ENCODE measurements at places on chromosomes 6 and 20. TPM values are rescaled to one million over a fixed set of nuclear protein-coding genes. Genes with fewer than 3 reads are reported as not detected.

Gene RIMS1
- total RNA-seq: 0.28 TPM

Gene SLC4A11
- 1.0 TPM for total RNA-seq

Gene NKX2-2
- not detected for total RNA-seq

Gene IPCEF1
- 0.43 TPM for total RNA-seq

Gene IL17A
- total RNA-seq: not detected

Gene KAT14
- 19.1 TPM for total RNA-seq

Gene HTR1E
- total RNA-seq: not detected

Gene TRMT11
- 19.0 TPM for total RNA-seq

Gene CAGE1
- total RNA-seq: 0.09 TPM

Gene COL9A1
- not detected for total RNA-seq

Gene OR2B6
- not detected for total RNA-seq

Gene SLC22A3
- 3.0 TPM for total RNA-seq

Gene FAM162B
- 1.4 TPM for total RNA-seq

Gene ZNF322
- total RNA-seq: 14.1 TPM

Gene TBX18
- 34.9 TPM for total RNA-seq

Gene CFAP61
- total RNA-seq: under 0.01 TPM

Gene BPIFB1
- total RNA-seq: not detected

Gene CST2
- total RNA-seq: 0.71 TPM

Gene NOX3
- total RNA-seq: not detected

Gene NRSN1
- not detected for total RNA-seq

Gene TBXT
- total RNA-seq: not detected
